ENCODE measurements at places on chromosomes 2 and 18.

GRCh38 chr2:182824767-182825158 is 41.7 kb downstream of the FRZB start:
- no peak for DNase-seq

GRCh38 chr2:67516899-67517530 is 119.9 kb downstream of the ETAA1 start:
- no peak for DNase-seq

- no peak for DNase-seq
These were observed 564.7 kb upstream of the SLC39A10 start for GRCh38 chr2:195092341-195092740.

- DNase-seq, result peak; percentile 67
These were observed 775 bp downstream of the RNF125 start for GRCh38 chr18:32019251-32019948.

DNA sequence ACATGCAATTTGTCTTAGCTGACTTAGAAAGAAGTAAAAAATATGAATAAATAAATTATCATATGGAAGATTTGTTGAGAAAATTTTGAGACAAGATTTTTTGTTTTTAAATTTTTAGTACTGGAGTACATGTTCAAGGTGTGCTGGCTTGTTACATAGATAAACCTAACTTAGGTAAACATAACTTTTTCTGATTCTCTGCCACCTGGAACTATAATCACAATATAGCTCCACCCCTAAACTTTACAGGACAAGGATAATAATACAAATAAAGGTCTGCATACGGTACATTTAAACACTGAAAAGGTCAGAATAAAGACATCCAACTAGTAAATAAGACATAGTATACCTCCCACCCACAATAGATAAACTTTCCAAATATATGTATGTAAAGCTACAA is 330.5 kb downstream of the LRRTM4 start:
- no peak for DNase-seq

GRCh38 chr2:1987379-1987778 is 243.1 kb upstream of the PXDN start:
- no peak for DNase-seq

GRCh38 chr2:10581021-10581420 is 108.8 kb downstream of the NOL10 start:
- no peak for DNase-seq

DNA sequence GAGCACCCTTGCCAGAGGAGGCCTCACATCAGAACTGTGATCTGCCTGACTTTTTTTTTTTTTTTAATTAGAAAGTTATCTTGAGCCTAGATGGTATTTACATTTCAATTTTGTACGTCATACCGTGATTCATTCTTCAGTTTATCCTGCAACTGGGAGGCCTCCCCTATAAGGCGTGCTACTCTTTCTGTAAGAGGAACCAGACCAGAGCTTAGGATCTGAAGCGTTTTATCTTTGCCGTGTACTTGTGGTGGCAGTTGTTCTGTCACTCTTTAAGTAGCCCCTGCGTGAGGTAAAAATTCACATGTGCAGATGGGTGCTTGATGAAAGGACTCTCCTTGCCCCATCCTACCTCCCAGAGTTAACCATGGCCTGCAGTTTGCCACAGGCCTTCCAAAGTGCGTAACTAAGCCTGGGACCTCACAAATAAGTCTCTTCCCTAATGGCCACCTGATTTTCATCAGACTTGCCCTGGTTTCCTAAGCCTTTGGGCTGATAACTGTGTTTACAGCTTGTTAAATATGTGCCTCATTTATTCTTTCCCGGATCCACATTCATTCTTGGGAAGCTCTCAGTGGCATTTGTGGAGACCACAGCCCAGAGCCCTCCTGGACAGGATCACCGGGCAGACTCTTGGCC is 96.0 kb downstream of the MTCL1 start:
- no peak for DNase-seq

- DNase-seq, result no peak
These were observed 84.6 kb upstream of the TTC39C start for GRCh38 chr18:23930002-23930401.

GRCh38 chr18:70046207-70046606 is 98.5 kb upstream of the CD226 start:
- DNase-seq, result no peak

DNA sequence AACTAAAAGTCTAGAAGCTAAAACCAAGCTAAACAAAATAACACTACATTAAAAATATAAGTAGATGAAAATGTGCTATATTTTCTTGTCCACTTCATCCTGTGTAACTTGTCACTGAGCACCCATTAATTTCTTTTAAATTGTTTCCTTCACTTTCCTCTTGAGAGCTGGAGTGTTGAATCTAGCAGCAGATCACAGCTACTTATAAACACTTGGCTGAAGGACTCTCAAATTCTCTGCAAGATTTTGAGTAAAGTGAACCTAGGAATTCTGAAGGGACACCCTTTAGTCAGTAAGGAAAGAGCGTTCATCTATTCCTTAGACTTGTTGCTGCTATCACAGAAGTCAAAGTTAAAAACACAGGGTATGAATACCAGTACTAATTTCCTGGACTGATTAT is 1163.9 kb downstream of the DPP10 start:
- DNase-seq, result no peak

DNA sequence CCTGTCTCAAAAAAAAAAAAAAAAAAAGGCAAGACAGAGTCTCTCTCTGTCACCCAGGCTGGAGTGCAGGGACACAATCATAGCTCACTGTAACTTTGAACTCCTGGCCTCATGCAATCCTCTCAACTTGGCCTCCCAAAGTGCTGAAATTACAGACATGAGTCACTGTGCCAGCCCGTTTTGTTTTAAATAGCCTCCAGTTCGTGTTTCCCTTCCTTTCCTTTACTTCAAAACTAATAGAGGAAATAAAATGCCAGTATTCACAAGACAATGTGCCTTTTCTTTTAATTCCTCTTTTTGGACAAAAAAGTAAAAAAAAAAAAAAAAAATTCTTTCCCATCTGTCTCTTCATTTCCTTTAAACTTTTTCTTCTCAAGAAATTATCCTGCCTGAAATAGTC is 54.5 kb upstream of the ACMSD start:
- DNase-seq, result no peak

- no peak for DNase-seq
These were observed 2.4 kb downstream of the CYP26B1 start for GRCh38 chr2:72145289-72145657.

GRCh38 chr2:182050333-182051135 is 64.9 kb downstream of the PPP1R1C start:
- no peak for DNase-seq
